ENCODE measurements at places on chromosomes 16 and 17. TPM values are rescaled to one million over a fixed set of nuclear protein-coding genes. Genes with fewer than 3 reads are reported as not detected.

MMP25 gene
- total RNA-seq: 18.1 TPM

OMG gene
- total RNA-seq: 0.44 TPM

DNA sequence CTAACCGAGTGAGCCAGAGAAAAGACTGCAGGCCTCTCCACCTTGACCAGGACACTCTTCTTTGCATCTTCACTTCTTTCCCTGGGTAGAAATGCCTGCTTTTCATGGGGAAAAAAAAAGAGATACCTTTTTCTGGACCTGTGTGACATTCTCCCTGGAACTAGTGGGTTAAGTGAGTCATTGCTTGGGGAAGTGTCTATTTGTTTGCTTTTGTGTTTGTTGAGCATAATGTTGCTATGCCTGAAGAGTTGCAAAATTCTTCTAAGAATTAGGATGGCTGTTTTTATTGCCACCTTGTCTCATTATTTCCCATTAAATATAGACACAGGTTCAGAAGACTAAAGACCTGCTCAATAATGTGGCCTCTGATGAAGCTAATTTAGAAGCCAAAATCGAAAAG is 18.8 kb downstream of the CLUAP1 start:
- H3K27me3 ChIP-seq: no peaks in the 10 kb centered on the region
- peaks cover 60% of the 10 kb centered on the region for H3K36me3 ChIP-seq
- H3K4me1 ChIP-seq: peaks cover 21% of the 10 kb centered on the region
- H3K27ac ChIP-seq: no peak overlapping the region
- no peak for DNase-seq
- H3K4me3 ChIP-seq: no peak overlapping the region

GRCh38 chr17:41695954-41696757 is 7.5 kb downstream of the EIF1 start:
- peaks cover 34% of the 10 kb centered on the region for H3K4me1 ChIP-seq
- peak; percentile 91 for DNase-seq
- peak overlapping the region; percentile 1 for H3K27ac ChIP-seq

DNA sequence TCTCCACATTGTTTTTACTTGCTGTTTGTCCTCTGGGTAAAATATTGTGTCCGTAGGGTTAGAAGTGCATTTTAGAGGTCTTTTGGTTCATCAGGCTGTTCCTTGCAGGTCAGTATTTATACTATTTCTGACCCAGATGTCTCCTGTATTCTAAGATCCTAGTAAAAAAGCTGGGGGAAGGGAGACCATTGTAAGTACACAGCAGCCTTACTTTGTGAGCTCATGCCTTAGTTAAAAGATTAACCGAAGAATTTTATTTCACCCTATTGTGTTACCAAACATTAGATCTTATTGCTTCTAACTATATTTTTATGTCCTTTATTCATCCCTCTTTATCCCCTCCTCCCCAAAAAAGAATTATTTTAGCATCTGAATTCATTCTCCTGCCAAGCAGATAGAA is 444.1 kb upstream of the RBFOX1 start:
- H3K27me3 ChIP-seq: no peaks in the 10 kb centered on the region
- no peaks in the 10 kb centered on the region for H3K36me3 ChIP-seq
- no peaks in the 10 kb centered on the region for H3K4me1 ChIP-seq
- DNase-seq: no peak

GRCh38 chr16:81678326-81679095 is 100.6 kb upstream of the PLCG2 start:
- no peak for DNase-seq
- no peaks in the 10 kb centered on the region for H3K4me1 ChIP-seq
- peaks cover 9% of the 10 kb centered on the region for H3K36me3 ChIP-seq
- H3K27me3 ChIP-seq: no peaks in the 10 kb centered on the region
- no peak overlapping the region for H3K27ac ChIP-seq
- no peak overlapping the region for H3K4me3 ChIP-seq

- no peaks in the 10 kb centered on the region for H3K36me3 ChIP-seq
- H3K4me3 ChIP-seq: no peak overlapping the region
- peaks cover 10% of the 10 kb centered on the region for H3K27me3 ChIP-seq
These were observed 13.4 kb downstream of the MFSD6L start for GRCh38 chr17:8785547-8786413.

Data from activated CD4-positive, alpha-beta T cell treated with anti-CD3 and anti-CD28 coated beads, Interleukin-2, amount 10 ng/mL, durations not matched to agents 7 days and 5 days (primary cell).